ENCODE measurements at places on chromosomes 2 and 18. TPM values are rescaled to one million over a fixed set of nuclear protein-coding genes. Genes with fewer than 3 reads are reported as not detected.

DNA sequence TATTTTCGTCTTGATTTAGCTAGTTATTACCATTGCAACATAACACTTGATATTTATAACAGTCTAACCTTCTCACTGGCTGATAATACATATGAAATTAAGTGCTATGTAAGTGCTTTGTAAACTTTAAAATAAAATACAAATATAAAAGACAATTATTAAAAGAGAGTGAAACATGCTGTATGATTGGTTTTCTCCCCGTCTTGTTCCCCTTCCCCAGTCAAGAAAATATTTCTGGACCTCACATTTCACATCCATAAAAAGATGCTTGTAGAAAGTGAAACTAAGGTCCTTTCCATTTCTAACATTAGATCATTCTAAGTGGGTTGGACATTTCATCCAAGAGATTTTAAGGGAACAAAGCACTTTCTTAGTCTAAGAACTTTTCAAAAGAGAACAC is 310.2 kb upstream of the LRATD1 start:
- H3K27me3 ChIP-seq = no peaks in the 10 kb centered on the region
- H3K4me3 ChIP-seq = no peak overlapping the region
- H3K4me1 ChIP-seq = no peaks in the 10 kb centered on the region
- no peak overlapping the region for H3K27ac ChIP-seq
- no peaks in the 10 kb centered on the region for H3K36me3 ChIP-seq
- DNase-seq = no peak

GRCh38 chr2:1572638-1573037 is 159.4 kb downstream of the TPO start:
- H3K27me3 ChIP-seq = no peaks in the 10 kb centered on the region
- no peak overlapping the region for H3K4me3 ChIP-seq
- H3K4me1 ChIP-seq = no peaks in the 10 kb centered on the region

- no peaks in the 10 kb centered on the region for H3K36me3 ChIP-seq
- no peak for DNase-seq
- H3K4me3 ChIP-seq = no peak overlapping the region
- H3K4me1 ChIP-seq = no peaks in the 10 kb centered on the region
- H3K27ac ChIP-seq = no peak overlapping the region
Observed at GRCh38 chr2:216792222-216793021, 67.4 kb downstream of the TNP1 start.

GRCh38 chr2:212299943-212300342 is 238.7 kb downstream of the ERBB4 start:
- no peaks in the 10 kb centered on the region for H3K27me3 ChIP-seq
- no peak overlapping the region for H3K4me3 ChIP-seq
- no peaks in the 10 kb centered on the region for H3K36me3 ChIP-seq
- H3K4me1 ChIP-seq = no peaks in the 10 kb centered on the region
- DNase-seq = no peak
- H3K27ac ChIP-seq = no peak overlapping the region

- H3K36me3 ChIP-seq = no peaks in the 10 kb centered on the region
- DNase-seq = no peak
- peaks cover 15% of the 10 kb centered on the region for H3K27me3 ChIP-seq
- no peak overlapping the region for H3K27ac ChIP-seq
- no peaks in the 10 kb centered on the region for H3K4me1 ChIP-seq
- H3K4me3 ChIP-seq = no peak overlapping the region
Observed at GRCh38 chr18:75679331-75679730, 251.8 kb upstream of the SMIM21 start.

- peaks cover 47% of the 10 kb centered on the region for H3K4me1 ChIP-seq
- no peaks in the 10 kb centered on the region for H3K27me3 ChIP-seq
- DNase-seq = peak; percentile 64
- H3K27ac ChIP-seq = no peak overlapping the region
- peaks cover 4% of the 10 kb centered on the region for H3K36me3 ChIP-seq
- no peak overlapping the region for H3K4me3 ChIP-seq
Observed at GRCh38 chr2:101516823-101517690, 42.1 kb upstream of the RFX8 start.

GRCh38 chr2:15808944-15809343 is 131.4 kb upstream of the MYCN start:
- no peak for DNase-seq
- H3K4me1 ChIP-seq = no peaks in the 10 kb centered on the region
- H3K27me3 ChIP-seq = peaks cover 10% of the 10 kb centered on the region
- H3K27ac ChIP-seq = no peak overlapping the region
- H3K36me3 ChIP-seq = no peaks in the 10 kb centered on the region

DNA sequence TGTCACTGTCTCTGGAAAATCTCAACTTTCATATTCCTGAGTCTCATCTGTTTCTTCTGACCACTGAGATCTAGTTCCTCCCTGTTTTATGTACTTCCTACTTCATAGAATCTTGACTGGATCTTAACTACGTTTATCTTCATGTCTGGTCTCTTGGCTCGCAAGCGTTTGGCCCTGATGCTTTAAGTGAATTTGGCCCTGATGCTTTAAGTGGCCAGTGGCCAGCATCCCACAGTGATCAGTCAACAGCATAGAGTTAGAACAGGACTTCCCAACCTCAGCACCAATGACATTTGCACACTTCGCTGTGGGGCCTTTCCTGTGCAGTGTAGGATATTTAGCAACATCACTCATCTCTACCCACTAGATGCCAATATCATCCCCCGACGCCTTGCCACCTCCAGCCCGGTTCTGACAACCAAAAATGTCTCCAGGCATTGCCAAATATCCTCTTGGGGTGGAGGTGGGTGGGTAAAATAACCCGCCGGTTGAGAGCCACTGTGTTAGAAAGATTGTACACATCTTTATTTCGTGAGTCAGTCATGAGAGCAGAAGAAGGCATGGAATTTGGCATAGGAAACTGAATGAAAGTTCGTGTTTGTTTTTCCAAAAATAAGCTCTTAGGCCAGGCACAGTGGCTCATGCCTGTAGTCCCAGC is 12.2 kb downstream of the TM4SF20 start:
- peaks cover 20% of the 10 kb centered on the region for H3K4me1 ChIP-seq
- H3K27me3 ChIP-seq = no peaks in the 10 kb centered on the region
- H3K27ac ChIP-seq = no peak overlapping the region
- H3K4me3 ChIP-seq = no peak overlapping the region
- no peaks in the 10 kb centered on the region for H3K36me3 ChIP-seq

GRCh38 chr2:17605696-17606095 is 65.2 kb downstream of the VSNL1 start:
- H3K27me3 ChIP-seq = peaks cover 8% of the 10 kb centered on the region
- no peak for DNase-seq
- no peak overlapping the region for H3K4me3 ChIP-seq
- H3K27ac ChIP-seq = no peak overlapping the region

The SMAD2 gene
- 106 TPM for total RNA-seq

DNA sequence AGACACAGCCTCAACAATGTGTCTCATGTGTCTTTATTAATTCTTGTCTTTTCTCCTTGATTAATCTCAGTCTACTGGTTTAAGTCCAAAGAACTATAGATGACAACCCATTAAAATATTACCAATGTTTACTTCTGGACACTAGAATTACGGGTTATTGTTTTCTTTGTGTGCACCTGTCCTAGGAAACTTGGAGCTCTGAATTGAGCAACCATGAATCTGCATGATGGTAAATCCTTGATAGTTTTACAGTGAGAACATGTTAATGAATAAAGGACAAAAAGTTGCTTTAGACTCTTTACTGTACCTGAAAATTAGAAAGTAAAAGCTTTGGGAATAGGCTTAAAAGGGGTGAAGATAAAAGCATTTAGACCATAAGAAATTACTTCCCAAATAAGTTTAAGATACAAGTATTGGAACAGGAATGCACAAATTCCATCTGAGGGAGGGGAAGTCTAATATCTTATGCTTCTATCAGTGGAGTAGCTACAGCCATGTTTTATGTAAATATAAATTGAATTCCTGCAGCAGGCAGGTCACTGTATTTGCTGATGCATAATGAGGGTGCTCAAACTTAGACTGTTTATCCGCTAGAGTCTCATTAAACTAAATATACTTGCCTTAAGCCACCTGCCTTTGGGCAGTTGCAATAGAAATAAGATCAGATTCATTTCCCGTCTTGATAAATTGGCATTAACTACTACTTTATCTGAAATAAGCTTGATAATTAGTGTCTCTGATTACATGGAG is 603.7 kb upstream of the GCFC2 start:
- DNase-seq = no peak
- H3K4me3 ChIP-seq = no peak overlapping the region
- H3K27ac ChIP-seq = no peak overlapping the region
- H3K4me1 ChIP-seq = no peaks in the 10 kb centered on the region

The SCN3A gene
- 0.12 TPM for total RNA-seq

DNA sequence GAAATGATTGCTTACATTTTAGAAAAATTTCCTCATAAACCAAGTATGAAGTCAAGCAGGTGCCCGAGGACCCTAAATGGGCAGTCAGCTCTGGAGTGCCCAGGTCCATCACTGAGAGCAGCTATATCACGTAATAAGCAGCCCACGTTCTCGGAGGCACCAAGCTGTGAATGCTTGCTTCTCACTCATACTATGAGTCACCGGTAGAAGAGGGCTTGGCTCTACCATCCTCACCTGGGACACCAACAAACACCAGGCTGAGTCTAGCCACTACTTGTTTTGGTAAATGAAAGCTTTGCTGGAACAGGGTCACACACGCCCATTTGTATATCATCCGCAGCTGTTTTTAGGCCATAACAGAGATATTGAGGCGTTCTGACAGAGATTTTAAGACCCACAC is 207.5 kb downstream of the SEPTIN10 start:
- no peak overlapping the region for H3K27ac ChIP-seq
- H3K4me1 ChIP-seq = peaks cover 11% of the 10 kb centered on the region
- H3K4me3 ChIP-seq = no peak overlapping the region
- no peak for DNase-seq
- no peaks in the 10 kb centered on the region for H3K36me3 ChIP-seq

DNA sequence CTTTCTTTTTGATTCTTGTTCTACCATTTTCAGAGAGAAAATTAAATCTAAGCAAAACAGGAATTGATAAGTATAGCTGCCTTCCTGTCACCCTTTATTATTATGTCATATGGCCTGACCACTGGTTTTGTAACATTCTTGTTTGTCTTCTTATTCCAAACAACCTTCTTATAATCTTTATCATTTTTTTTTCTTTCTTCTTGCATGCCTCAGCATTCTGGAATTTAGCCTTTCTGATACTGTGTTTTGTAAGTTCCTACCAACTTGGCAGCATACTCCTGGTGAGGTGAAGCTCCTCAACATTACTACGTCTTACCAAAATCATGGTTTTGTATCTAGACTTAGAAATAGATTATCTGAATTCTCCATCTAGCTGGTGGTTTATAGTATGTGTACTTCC is 199.2 kb downstream of the CAMKMT start:
- no peak overlapping the region for H3K27ac ChIP-seq
- H3K4me3 ChIP-seq = no peak overlapping the region
- H3K36me3 ChIP-seq = peaks cover 8% of the 10 kb centered on the region
- H3K27me3 ChIP-seq = no peaks in the 10 kb centered on the region

DNA sequence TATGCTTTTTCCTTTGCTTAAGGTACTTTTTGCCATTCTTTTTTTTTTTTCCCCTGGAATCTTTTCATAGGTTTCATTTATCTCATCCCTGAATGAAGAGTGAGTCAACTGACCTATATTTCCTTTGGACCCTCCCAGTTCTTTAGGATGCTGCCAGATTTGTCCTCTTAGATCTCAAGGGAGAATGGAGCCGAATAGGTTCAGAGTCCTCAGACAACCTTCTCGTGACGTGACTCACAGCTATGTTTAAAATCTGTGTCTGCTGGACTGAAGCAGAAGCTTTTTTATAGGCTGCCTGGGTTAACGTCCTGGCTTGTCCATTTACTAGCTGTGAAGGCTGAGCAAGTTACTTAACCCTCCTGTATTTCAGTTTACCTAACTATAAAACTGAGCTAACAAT is 358.6 kb downstream of the DLGAP1 start:
- DNase-seq = no peak
- no peak overlapping the region for H3K27ac ChIP-seq
- H3K36me3 ChIP-seq = no peaks in the 10 kb centered on the region
- H3K27me3 ChIP-seq = peaks cover 6% of the 10 kb centered on the region

- H3K4me3 ChIP-seq = no peak overlapping the region
- peaks cover 2% of the 10 kb centered on the region for H3K27me3 ChIP-seq
- H3K27ac ChIP-seq = no peak overlapping the region
- H3K4me1 ChIP-seq = no peaks in the 10 kb centered on the region
Observed at GRCh38 chr2:188884046-188884445, 90.1 kb upstream of the COL3A1 start.

- DNase-seq = no peak
- H3K27me3 ChIP-seq = no peaks in the 10 kb centered on the region
- no peak overlapping the region for H3K27ac ChIP-seq
- H3K36me3 ChIP-seq = peaks cover 27% of the 10 kb centered on the region
- H3K4me3 ChIP-seq = no peak overlapping the region
Observed at GRCh38 chr2:135963841-135964240, 21.6 kb downstream of the DARS1 start.

- no peaks in the 10 kb centered on the region for H3K36me3 ChIP-seq
- no peaks in the 10 kb centered on the region for H3K4me1 ChIP-seq
- H3K27me3 ChIP-seq = peaks cover 9% of the 10 kb centered on the region
- DNase-seq = no peak
- H3K4me3 ChIP-seq = no peak overlapping the region
Observed at GRCh38 chr2:129810521-129810920, 168.9 kb upstream of the RAB6C start.
